ENCODE measurements at places on chromosomes 16 and 17.
A peak's percentile ranks its signal among the peaks of the same experiment; 100 is the strongest.

DNA sequence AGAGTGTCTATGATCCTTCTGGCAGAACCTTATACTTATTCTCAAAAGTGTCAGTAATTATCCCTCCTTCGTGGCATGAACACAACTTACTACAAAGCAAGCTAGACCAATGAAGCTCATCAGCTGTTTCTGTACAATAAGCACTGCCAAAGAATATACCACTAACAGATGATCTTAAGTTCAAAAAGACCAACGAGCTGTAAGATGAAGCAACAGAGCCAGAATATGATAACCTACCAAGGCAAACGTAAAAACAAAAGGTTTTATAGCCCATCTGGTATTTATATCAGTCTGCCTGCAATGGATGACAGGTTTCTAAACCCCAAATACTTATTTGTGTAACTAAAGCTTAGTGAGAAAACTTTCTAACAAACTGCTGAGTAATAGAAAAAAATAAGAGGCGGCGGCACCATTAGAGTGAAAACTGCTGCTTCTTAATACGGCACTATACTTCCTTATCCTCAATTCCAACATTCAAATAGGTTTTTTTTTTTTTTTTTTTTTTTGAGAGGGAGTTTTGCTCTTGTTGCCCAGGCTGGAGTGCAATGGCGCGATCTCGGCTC, 22.1 kb downstream of the NME2 start:
- no peak for DNase-seq
- H3K27ac ChIP-seq = no peak overlapping the region
- H3K4me3 ChIP-seq = no peak overlapping the region
- H3K27me3 ChIP-seq = no peaks in the 10 kb centered on the region
- no peaks in the 10 kb centered on the region for H3K36me3 ChIP-seq

DNA sequence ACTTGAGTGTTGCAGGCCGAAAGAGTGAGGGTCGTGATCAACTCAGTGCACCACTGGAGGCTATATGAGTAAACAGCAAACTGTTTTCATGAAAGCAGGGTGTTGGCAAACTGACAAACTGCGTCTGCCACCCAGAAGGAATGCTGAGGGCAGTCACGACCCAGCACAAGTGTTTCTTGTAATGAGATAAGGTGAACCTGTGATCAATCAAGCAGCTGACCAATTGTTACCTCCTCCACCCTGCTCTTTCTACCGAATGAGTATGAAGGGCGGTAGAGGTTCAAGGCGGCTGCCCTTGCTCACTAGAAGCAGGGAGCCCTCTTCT, 5.5 kb upstream of the SRL start:
- no peaks in the 10 kb centered on the region for H3K36me3 ChIP-seq
- peak overlapping the region; percentile 54 for H3K27ac ChIP-seq
- H3K4me3 ChIP-seq = no peak overlapping the region

DNA sequence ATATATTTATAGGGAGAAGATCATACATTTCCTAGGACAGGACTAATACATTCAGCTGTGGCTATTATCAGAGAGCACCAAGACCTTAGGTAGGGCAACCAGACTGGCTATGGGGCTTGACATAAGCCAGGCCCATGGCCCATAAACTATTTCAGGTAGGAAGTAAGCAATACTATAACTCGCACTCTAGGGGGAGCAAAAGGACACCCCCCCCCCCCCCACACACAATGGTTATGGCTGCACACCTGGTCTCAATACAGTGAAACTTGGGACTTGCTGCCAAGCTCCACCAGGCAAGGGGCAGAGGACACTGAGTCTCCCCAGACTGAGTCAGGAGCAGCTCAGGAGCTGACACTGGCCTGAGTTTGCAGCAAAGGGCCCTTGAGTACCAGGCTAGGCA, 348.9 kb upstream of the ASIC2 start:
- no peak for DNase-seq
- H3K27me3 ChIP-seq = no peaks in the 10 kb centered on the region
- no peaks in the 10 kb centered on the region for H3K4me1 ChIP-seq
- no peak overlapping the region for H3K27ac ChIP-seq

GRCh38 chr17:29093090-29093871, 50.3 kb downstream of the PIPOX start:
- H3K4me1 ChIP-seq = peaks cover 16% of the 10 kb centered on the region
- no peaks in the 10 kb centered on the region for H3K27me3 ChIP-seq
- no peak overlapping the region for H3K27ac ChIP-seq

DNA sequence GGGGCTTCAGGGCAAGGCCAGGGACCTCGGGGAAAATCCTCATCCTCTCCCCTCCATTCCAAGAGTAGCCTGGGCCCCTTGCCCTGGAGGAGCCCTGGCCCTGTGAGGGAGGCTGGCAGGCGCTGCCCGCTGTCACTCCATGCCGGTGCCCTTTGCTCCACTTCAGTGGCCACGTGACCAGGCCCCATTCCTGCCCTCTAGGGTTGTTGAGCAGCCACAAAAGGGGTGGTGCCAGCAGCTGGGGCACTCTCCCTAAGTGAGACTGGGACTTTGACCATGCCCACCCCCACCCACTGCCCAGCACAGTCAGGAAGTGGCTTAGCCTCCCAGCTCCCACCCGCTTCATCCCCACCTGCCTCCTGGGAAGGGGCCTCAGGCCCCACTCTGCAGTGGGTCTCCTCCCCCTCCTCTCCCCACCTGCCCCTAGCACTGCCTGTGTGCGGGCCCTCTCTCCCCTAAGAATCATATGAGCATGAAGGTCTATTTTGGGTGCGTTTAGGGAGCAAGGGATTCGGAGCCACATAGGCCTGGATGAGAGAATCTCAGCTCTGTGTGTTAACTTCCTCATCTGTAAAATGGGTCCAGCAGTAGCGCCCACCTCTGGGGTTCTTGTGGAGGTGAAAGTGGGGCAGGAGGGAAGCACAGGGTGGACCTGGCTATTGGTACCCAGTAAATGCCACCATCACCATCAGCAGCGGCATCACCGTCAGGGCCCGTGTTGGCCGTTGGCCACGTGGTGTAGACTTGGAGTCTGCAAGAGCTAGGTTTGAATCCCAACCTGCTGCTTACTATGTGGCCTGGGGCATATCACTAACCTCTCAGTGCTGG, 7.2 kb downstream of the PDK2 start:
- H3K36me3 ChIP-seq = no peaks in the 10 kb centered on the region
- peak overlapping the region; percentile 98 for H3K27ac ChIP-seq
- peaks cover 71% of the 10 kb centered on the region for H3K4me1 ChIP-seq
- H3K27me3 ChIP-seq = no peaks in the 10 kb centered on the region
- peak overlapping the region; percentile 25 for H3K4me3 ChIP-seq

DNA sequence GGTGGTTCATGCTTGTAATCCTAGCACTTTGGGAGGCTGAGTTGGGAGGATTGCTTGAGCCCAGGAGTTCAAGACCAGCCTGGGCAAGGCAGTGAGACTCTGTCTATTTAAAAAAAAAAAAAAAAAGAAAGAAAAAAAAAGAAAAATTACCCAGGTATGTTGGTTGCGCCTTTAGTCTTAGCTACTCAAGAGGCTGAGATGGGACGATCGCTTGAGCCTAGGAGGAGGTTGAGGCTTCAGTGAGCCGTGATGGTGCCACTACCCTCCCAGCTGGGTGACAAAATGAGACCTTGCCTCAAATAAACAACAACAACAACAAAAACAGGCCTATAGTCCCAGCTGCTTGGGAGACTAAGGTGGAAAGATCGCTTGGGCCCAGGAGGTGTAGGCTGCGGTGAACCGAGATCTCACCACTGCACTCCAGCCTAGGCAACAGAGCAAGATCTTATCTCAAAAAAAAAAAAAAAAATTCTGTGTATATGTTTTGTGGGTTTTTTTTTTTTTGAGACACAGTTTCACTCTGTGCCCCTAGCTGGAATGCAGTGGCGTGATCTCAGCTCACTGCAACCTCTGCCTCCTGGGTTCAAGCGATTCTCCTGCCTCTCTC, 12.5 kb upstream of the ANKRD40CL start:
- no peak for DNase-seq
- H3K4me1 ChIP-seq = no peaks in the 10 kb centered on the region
- no peaks in the 10 kb centered on the region for H3K27me3 ChIP-seq
- H3K36me3 ChIP-seq = no peaks in the 10 kb centered on the region

DNA sequence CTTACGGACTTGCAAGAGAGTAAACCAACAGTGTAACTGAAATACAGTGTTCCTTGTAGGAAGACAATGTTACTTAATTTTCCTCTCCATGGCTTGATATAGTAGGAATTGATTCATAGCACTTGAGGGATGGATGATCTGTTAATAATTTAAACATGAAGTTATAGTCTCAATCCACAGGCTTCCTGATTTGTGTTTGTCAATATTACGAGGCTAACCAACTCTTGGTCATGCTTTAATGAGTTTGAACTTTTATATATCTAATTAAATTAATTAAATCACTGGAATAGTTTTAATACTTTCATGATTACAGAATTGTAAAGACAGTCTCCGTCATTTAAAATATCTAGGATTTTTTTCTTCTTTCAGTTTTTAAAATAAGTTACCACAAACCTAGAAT, 112.0 kb upstream of the HAS3 start:
- DNase-seq = no peak
- peaks cover 4% of the 10 kb centered on the region for H3K4me1 ChIP-seq
- no peaks in the 10 kb centered on the region for H3K36me3 ChIP-seq
- H3K27ac ChIP-seq = no peak overlapping the region
- H3K4me3 ChIP-seq = no peak overlapping the region

DNA sequence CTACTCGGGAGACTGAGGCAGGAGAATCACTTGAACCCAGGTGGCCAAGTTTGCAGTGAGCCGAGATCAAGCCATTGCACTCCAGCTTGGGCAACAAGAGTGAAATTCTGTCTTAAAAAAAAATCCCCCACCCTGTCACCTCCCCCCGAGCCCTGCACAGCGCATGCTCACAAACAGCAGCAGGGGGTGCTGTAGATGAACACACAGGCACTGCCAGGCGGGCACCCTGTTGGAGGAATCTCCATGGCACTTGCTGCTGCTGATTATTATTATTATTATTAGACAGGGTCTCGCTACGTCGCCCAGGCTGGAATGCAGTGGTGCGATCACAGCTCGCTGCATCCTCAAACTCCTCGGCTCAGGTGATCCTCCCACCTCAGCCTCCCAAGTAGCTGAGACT, 24.6 kb downstream of the FZD2 start:
- H3K4me3 ChIP-seq = no peak overlapping the region
- no peaks in the 10 kb centered on the region for H3K4me1 ChIP-seq
- peaks cover 3% of the 10 kb centered on the region for H3K27me3 ChIP-seq

DNA sequence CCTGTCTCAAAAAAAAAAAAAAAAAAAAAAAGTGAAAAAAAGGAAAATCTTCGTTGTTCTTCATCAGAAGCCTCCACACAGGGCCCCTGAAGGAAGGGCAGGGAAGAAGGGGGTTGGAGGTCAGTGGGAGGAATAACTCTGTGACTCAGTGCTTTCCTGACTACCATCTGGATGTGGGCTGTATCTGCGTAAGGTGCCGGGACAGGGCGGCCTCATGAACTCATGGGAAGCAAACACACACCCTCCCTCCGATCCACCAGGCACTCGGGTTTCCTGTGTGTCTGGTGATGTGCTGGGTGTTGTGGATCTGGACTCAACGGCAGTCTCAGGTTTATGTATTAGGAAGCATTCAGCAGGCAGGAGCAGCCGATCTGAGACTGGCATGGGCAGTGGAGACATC, 691.6 kb downstream of the WWOX start:
- no peak overlapping the region for H3K27ac ChIP-seq
- DNase-seq = no peak
- H3K4me3 ChIP-seq = no peak overlapping the region
- no peaks in the 10 kb centered on the region for H3K36me3 ChIP-seq

GRCh38 chr17:79294459-79295071, 219.9 kb downstream of the ENGASE start:
- H3K27me3 ChIP-seq = peaks cover 20% of the 10 kb centered on the region
- H3K27ac ChIP-seq = no peak overlapping the region
- no peak overlapping the region for H3K4me3 ChIP-seq
- H3K36me3 ChIP-seq = no peaks in the 10 kb centered on the region
- H3K4me1 ChIP-seq = peaks cover 4% of the 10 kb centered on the region

DNA sequence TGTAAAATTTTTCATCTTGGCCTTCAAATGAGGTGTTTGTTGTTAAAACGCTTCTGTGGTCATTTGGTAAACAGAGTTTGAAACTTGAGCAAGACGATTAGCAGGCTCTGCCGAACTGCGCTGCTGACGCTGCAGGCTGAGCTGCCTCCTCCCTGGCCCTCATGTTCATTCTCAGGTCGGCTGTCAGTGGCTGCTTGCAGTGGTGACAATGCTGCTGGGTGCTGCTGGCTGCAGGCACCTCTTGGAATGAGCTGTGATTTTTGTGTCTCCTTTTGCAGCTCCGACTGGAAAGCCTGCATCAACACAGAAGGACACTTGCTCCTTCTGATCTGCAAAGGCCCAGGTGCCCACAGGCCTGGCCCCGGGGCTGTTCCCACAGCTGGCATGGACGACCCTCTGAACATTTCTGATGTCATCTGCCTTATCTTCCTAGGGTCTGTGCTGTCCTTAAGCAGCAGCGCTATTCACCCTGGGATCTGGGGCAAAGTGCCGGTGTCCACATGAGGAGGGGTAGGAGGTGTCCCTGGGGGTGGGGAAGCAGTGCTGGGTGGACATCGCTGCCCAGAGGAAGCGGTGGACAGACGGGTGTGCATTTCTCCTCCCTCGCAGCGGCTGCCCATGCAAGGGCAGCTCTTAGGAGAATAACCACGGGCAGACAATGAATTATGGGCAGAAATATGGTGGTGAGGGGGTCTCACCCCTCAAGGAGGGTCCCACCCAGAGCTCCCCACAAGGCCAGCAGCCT, 23.1 kb upstream of the OSGIN1 start:
- H3K27me3 ChIP-seq = no peaks in the 10 kb centered on the region
- no peak for DNase-seq
- H3K27ac ChIP-seq = no peak overlapping the region
- H3K36me3 ChIP-seq = no peaks in the 10 kb centered on the region
- peaks cover 12% of the 10 kb centered on the region for H3K4me1 ChIP-seq

- no peak overlapping the region for H3K4me3 ChIP-seq
- no peak for DNase-seq
- H3K27me3 ChIP-seq = no peaks in the 10 kb centered on the region
Measured at GRCh38 chr17:80395402-80396151, 19.4 kb upstream of the ENDOV start.

DNA sequence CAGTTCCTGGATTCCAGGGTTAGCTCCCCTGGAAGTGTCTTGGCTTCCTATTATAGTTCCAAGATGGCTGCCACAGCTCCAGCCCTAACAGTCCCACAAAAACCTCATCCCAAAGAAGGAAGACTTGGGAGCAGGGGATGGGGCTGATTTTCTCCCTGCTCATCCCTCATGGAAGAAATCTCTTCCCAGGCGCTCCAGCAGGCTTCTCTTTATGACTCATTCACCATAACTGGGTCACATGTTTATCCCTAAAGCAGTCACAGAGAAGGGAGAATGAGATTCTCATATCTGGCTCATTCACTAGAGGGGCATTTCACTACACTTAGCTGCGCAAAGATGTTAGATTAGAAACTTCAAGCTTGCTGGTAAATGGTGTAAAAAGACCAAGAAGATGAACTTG, 206.5 kb upstream of the IRX3 start:
- H3K27me3 ChIP-seq = no peaks in the 10 kb centered on the region
- H3K27ac ChIP-seq = no peak overlapping the region
- H3K4me1 ChIP-seq = peaks cover 15% of the 10 kb centered on the region
- no peak for DNase-seq
- no peaks in the 10 kb centered on the region for H3K36me3 ChIP-seq

Data from gastrocnemius medialis (tissue), 4 donors.